ENCODE measurements at places on chromosomes 2 and 18.

DNA sequence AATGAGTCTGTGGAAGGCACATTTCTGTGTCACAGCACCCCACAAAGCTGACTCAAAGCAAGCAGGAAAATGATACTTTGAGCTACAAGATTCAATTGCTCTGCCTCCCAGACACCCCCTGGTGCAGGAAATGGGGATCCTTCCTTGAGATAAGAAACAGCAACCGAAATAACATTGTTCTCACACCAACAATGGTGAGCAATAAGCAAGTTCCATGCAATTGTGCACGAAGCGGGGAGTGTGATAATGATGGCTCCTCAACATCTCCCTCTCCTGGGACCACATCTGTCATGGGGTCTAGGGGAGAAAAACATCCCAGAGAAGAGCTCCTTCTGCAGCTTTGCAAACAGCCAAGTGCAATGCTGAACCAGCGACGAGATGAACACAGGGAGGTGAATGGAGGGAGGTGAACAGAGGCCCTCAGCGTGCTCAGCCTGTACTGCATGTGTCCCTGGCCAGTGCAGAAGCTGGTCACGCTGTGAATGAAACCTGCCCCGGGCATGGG lies 67.7 kb downstream of the PDCL3 start:
- DNase-seq, result no peak

GRCh38 chr2:63975437-63976124 lies 43.6 kb downstream of the VPS54 start:
- no peak for DNase-seq

DNA sequence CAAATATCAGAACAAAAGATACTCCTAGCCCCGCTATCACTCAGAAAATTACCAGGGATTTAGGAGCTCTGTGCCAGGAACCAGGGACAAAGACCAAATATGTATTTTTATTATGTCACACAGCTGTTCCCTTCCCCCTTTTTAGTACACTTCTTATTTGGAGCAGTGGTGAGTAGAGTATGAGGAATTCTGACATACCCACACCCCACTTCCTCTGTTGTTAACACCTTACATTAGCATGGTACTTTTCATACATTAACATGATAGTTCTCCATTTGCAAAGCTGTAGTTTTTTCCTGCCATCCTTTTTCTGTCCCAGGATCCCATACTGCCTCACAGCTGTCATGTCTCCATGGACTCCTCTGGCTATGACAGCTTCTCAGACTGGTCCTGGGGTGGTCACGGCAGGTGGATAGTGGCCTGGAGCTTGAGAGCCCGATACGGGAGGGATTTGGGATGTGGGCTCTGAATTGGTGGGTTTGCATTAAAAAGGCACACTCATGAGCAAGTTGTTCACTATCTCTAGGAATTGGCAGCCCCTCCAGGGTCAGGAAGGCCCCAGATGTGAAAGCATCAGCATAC lies 100.2 kb downstream of the SH3RF3 start:
- no peak for DNase-seq

DNA sequence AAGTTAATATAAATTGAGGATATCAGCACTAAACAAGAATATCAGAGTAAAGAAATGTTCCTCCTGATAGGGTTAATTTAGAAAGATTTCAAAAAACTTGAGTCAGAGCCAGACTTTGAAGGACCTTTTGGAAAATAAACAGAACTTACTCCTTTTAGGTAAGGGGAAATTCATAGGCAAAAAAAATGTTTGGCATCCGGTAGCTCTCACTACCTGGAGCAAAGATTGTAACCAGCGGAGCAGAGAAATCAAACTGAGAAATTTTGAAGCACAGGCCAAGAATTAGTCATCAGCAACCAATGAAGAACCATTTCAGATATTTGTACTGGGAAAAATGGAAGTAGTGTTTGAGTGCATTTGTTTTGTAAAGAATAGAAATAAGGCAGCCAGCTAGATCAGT lies 113.0 kb downstream of the ICA1L start:
- no peak for DNase-seq

GRCh38 chr2:203706403-203706802 lies at the start of gene CD28:
TSS of gene CD28 (plus strand) at chr2:203706639. CDS start at chr2:203706697, 58 bp downstream.
- DNase-seq, result peak; percentile 71

DNA sequence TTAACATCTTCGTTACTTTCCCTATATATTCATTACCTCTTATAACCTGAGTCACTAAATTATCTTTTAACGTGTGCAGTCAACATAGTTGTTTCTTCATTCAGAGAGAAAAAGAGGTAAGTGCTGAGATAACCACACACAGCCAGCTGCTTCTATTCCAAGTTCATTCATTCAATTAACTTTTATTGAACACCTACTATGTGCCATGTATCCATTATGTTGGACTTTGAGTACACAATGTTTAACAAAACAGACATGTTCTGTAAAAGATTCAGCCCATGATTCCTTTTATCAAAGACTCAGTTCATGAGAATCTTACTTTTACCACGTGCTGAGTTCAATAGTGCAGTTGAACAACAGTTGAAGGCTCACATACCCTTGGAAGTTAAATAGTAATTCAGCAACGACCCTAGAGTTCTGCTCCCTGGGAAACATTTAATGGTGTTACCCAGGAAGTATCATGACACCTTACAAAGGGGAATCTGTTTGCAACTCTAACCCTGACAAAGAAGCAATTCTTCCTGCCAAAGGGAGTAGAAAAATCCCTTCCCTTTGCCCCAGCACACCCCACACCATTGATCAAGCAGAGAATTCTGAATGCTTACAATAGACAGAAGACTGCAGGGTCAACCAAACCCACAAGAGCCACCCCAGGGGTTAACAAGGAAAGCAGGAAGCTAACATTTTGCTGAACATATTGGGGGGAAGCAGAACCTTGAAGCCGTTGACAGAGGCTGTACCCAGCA lies 595.8 kb downstream of the STK39 start:
- no peak for DNase-seq

DNA sequence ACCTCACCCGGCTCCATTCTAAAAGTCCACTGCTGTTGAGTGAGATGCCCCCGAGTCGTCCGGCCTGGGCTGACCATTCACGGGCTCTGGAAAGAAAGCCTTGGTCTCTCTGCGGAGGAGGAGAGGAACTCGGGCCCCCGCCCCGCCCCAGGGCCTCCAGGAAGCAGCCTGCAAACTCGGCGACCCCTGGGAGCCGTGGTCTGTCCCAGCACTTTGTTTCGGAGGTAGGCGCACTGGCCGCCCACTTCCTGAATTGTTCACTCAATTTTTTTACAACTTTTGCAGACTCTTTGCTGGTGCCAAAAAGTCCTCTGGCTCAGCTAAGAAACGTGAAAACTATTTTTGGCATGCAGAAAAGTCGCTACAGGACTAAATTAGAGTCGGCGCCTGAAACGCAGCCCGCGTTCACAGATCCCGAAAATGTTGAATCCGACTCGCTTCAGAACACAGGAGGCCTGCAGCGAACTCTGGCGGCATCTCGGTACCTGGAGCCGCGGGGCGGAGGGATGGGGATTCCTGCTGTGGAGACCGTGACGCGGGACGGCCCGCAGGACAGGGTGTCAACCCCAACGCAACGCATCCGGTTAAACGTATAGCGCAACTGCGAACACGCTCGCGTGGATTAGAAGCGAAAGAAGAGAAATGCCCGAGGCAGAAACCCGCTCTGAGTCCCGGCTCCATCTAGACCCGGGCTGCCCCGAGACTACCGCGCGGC lies 1.5 kb downstream of the PXDN start:
- DNase-seq, result no peak

DNA sequence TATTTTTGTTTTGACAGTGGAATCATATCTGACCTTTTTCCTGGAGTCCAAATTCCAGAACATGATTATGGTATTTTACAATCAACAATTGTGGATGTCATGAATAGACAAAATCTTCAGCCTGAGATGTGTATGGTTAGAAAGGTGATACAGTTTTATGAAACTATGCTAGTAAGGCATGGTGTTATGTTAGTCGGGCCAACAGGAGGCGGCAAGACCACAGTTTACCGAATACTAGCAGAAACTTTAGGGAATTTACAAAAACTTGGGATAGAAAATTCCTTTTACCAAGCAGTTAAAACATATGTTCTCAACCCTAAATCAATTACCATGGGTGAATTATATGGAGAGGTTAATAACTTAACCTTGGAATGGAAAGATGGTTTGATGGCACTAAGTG lies 137.0 kb downstream of the DNAH6 start:
- DNase-seq, result no peak

GRCh38 chr2:60351321-60351720 lies 202.1 kb downstream of the BCL11A start:
- no peak for DNase-seq

- no peak for DNase-seq
These were observed 6.7 kb downstream of the VSNL1 start for GRCh38 chr2:17547237-17547636.

GRCh38 chr2:217952409-217952808 lies 50.4 kb downstream of the TNS1 start:
- DNase-seq, result no peak

DNA sequence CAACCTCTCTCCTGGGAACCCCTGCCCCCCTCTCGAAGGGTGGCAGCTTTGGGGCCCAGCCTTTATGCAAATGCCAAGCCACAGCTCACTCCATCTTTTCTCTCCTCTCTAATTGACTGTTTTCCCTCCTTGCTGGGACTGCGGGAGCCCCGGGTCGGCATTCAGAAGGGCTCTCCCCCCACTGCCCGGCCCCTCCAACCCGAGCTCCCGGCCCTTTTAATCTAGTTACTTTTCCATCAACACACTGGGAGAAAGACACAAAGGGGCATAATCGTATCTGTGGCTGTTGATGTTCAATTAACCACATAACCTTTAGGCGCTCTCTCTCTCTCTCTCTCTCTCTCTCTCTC lies 95.4 kb downstream of the INHBB start:
- no peak for DNase-seq
